ENCODE measurements at places on chromosomes 3 and 15.

DNA sequence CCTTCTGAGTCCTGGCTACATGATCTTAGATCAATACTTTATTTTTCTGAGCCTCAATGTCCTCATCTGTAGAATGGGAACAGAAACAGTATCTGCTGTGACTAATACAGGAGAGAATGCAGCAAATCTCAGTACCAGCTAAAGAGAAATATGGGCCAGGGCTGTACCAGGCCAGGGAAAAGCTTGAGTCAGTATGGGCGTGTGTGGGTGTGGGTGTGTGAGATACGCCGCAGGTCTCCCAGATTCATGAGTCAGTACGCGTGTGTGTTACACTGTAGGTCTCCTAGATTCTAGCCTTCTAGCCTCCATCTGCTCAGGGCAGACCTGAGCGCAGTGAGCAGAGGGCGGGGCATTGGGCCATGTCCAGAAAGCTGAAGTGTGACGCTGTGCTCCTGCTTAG is 15.2 kb downstream of the GNAI2 start:
- peak; percentile 92 for DNase-seq

- DNase-seq = no peak
These were observed 6.6 kb downstream of the ACKR2 start for GRCh38 chr3:42815826-42816225.

DNA sequence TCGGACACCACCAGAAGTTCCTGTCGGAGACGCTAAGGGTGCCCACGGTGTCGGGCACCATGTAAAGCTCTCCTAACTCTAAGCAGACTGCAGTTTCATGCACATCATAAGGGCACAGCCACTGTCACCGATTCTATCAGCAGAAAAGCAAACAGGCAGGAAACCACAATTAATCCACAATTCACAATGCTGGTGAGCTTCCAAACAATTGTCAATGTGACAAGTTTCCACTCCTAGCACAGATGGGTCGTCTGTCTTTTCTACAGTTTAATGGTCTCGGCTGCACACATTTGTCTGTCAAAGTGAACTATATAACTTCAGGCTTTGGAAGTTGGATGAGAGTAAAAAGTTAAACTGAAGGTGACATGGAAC is 8.8 kb upstream of the OCA2 start:
- no peak for DNase-seq

DNA sequence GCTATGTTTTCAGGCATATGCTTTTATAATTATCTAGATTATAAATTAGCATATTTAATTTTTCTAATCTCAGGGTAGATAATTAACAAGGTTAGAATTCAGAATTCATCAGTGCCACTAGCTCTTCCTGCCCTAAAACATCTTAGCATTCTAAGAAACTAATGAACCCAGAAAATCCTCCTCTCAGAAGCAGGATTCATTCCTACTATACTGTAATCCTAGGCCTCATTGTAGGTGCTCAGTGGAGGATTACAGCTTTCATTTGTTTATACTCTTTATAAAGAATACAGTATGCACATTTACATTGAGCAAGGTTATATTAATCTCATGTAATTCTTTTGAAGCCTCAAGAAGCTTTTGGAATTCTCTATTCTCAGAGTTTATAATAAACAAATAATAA is 20.9 kb downstream of the ACAD11 start:
- DNase-seq = no peak

- DNase-seq = no peak
These were observed 208.4 kb upstream of the CD96 start for GRCh38 chr3:111333642-111334041.

DNA sequence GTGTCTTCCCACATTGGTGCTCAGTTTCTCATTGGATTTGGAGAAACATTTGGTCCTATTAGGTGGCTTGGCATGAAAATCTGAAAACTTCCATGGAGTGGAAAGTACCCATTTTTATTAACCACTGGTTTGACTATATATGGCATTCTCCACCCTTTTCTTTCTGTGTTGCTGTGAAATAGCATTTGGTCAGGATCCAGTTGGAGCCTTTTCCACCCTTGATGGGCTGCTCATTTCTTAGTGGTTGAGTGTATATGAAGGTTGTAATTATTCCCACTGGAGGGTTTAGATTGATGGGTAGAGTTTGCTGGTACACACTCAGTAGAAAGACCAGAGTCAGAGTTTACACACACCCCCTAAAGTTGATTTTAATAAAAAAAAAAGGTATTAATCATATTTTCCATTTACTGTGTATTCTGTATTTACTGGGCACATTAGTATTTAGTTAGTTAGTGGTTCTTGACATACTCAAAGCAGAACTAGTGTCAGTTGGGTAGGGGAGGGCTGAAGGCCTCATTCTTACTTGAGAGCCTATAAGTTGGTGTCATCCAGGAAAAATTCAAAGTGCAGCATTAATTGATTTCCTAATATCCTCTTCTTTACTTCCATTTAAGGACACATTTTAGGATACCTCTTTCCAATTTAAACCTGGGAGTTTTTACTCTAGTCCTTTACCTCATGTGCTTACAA is 69.5 kb downstream of the FLNB start:
- DNase-seq = no peak

- no peak for DNase-seq
These were observed 89.4 kb downstream of the RFTN1 start for GRCh38 chr3:16423947-16424673.

GRCh38 chr3:63986146-63986545 is 37.1 kb downstream of the PSMD6 start:
- DNase-seq = no peak

GRCh38 chr15:48374472-48374871 is 43.2 kb downstream of the DUT start:
- DNase-seq = no peak

- peak; percentile 81 for DNase-seq
These were observed 7.9 kb downstream of the AP4E1 start for GRCh38 chr15:50916400-50916799.

GRCh38 chr15:29612096-29612495 is 210.2 kb downstream of the TJP1 start:
- no peak for DNase-seq

GRCh38 chr3:116552246-116552645 is 107.0 kb upstream of the LSAMP start:
- DNase-seq = no peak

DNA sequence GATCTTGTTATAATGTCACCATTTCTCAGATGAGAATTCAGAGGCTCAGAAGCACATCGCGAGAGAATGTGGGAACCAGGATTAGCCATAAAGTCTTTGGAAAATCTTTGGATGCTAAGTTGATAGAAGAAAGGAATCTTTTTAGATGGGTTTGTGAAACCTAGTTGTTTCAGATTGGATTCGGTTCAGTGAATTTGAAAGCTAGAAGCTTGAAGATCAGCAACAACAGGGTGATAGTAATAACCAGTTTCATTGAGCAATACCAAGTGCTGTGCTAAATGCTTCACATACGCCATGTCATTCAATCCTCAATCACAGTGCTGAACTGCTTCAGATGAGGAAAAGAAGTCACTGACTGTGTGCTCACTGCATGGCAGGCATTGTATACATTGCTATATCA is 47.4 kb upstream of the MITF start:
- no peak for DNase-seq

DNA sequence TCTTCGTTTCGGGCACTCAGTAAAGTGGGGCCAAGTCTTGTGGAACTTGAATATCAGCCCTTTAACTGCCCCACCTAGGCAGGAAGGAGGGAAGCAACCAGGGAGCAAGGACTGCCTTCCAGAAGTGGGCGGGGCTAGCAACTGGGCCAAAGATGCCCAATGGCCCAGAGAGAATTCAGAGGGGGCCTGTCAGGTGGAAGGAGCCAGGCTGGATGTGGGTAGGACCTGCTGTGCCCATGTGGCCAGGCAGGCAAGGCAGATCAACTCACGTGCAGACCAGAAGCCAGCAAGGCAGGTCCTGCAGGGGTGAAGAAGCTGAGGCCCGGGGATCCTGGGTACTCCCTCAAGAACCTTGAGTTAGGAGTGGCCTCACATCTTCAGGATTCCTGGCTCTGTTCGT is 5.5 kb downstream of the MAP6D1 start:
- no peak for DNase-seq

- no peak for DNase-seq
These were observed 18.1 kb upstream of the RAF1 start for GRCh38 chr3:12681943-12682390.

DNA sequence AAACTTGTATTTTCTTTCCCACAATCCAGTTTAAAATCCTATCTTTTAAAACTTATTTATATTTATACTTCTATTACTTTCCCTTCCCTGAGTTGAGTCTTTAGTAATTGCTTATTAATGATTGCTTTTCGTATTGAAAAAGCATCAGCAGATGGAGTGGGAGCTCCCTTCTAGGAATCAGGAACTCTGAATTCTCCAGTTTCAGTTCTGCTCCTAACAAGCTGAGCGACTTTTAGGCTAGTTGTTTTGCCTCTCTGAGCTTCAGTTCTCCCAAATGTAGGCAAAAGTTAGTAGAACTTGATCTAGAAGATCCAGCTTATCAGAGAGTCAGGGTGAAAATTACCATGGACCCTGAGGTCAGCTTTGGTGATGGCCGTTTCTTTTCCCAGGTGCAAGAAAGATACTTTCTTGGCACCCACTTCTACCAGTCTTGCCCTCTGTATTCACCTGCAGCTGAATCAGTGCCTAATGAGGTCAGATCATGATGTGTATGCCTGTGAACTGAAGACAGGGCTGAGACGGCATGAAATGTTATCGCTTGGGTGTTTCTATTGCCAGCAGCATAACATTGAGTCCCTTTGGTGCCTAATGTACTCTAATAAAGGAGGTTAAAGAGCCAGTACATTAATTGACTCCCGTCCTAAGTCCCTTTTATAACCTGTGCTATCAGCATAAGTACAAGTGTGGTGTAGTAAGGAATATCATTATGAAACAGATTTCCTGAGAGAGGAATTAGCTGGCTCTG is 194.5 kb upstream of the TBC1D5 start:
- DNase-seq = peak; percentile 97

- no peak for DNase-seq
These were observed 18.3 kb downstream of the UBAP1L start for GRCh38 chr15:65096481-65097385.

- no peak for DNase-seq
These were observed 25.6 kb downstream of the PRR23E start for GRCh38 chr3:127218454-127218922.

DNA sequence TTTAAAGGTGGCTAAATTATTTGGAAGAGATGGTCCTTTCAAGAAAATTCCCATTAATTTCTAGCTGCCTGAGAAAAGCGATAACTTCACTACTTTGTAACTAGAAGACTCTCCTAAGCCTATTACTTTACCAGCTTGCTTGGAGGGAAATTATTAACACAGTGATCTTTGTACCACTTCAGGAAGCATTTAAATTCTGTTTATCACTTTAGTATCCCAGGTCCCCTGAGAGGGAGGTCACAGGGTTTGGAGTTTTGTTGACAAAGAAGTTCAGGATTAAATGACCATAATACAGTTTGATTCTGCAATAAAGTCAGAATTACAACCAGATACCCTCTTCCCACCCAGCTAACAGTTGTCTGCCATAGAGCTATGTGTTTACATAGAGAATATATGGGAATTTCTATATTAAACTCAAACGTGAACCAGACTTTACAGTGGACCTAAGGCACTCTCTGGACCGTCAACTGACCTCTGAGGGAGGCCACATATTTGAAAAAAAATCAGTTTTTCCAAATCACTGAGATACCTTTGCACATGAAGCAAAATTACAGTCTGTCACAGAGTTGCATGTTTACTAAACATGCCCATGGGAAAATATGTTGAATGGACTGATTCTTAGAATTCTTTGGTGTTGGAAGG is 3.0 kb downstream of the SLC27A2 start:
- peak; percentile 75 for DNase-seq

- no peak for DNase-seq
These were observed 48.8 kb downstream of the FBXO22 start for GRCh38 chr15:75952525-75952924.

- DNase-seq = no peak
These were observed 3.5 kb downstream of the CSK start for GRCh38 chr15:74785194-74786032.

- DNase-seq = no peak
These were observed 46.6 kb downstream of the ABTB1 start for GRCh38 chr3:127719369-127719768.

GRCh38 chr3:41698898-41699297 is 263.0 kb downstream of the ULK4 start:
- DNase-seq = no peak

DNA sequence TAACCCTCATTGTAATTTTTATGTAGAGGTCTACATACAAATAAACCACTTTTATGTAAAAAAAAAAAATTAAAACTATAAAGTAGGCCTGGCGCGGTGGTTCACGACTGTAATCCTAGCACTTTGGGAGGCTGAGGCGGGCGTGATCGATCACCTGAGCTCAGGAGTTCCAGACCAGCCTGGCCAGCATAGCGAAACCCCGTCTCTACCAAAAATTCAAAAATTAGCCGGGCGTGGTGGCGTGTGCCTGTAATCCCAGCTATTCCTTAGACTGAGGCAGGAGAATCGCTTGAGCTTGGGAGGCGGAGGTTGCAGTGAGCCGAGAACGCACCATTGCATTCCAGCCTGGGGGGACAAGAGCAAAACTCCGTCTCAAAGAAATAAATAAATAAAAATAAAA is 766 bp upstream of the SLC12A6 start:
- no peak for DNase-seq

- peak; percentile 69 for DNase-seq
These were observed at the start of gene DNAH12 for GRCh38 chr3:57544181-57545125. Gene DNAH12, minus strand, starts transcription at chr3:57544344. Its CDS starts 1,474 bp downstream, at chr3:57542870.

DNA sequence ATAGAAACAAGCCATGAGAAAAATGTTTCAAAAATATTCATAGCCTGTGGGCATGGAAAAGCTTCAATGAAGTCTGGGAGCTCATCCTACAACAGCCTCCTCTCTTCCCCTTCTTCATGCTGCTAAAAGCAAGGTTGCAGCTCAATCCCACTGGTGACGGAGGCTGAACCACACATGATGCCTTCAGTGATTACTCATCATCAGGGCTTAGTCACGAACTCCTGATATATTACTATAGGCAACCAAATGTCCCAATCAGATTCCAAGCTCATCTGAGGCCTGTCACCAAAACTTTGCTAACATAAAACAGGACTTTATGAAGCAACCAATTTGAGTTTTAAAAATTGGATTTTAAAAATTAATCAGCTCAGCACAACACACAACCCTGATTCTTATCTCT is 24.0 kb upstream of the SLC24A5 start:
- DNase-seq = no peak

- no peak for DNase-seq
These were observed 62.3 kb upstream of the ARL8B start for GRCh38 chr3:5059782-5060181.

GRCh38 chr15:81400640-81401236 is 26.7 kb upstream of the TMC3 start:
- peak; percentile 73 for DNase-seq
